ENCODE measurements at places on chromosomes 3 and 15.

DNA sequence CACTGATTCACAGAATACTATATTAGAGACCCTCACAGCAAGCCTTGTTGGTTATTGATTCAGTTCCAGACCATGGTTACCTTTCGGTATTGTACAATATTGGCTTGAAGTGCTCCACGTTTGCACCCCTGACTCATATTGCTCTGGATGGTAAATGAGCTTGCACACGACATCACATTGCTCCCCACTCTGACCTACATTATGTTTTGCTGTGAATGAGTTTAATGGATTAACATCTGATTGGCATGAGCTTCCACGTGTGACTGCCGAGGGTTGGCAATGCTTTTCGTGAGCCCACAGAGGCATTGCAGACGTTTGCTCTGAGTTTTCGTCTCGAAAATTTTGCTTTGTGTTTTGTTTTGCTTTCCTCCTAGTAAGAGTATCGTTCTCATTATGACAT, 225.8 kb upstream of the ICE2 start:
- no peak for DNase-seq

- DNase-seq: no peak
These were observed 4.6 kb upstream of the VGLL3 start for GRCh38 chr3:86995537-86995936.

- no peak for DNase-seq
These were observed 478.7 kb downstream of the RBMS3 start for GRCh38 chr3:29759411-29760225.

DNA sequence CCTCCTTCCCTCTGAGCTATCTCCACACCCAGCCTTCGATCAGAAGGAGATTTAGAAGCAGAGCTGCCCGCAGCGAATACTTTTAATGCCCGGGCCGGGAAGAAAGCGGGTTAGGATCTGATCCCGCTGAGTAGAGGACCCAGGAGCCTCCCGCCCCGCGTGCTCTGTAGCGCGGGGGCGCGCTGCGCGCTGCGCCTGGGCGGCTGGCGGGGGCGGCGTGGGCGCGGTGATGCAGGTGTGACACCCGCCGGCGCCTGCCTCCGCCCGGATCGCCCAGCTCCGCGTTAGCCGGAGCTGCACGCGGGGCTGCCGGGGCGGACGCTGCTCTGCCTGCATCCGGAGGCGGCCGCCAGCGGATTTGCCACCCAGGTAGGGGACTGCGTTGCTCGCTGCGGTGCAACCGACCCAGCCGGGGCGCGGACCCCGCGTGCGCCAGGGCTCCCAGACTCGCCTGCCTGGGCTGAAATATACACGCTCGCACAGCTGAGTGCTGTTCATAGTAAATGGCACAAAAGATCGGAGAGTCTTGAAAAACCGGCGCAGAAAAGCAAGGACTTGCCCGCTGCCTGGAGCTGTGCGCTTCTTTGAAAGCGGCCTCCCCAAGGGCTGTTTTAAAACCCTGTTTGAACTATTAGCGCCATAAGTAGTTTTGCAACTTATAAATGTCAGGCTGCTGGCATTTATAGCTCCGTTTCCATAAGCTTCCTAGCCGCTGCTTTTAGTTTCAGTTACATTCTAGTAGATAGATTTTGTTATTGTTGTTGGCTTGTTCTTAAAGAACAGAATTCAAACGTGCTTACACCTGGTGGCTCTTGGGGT, at the start of gene SV2B:
Gene SV2B (plus strand): TSS at position 263 of the 819 bp plus-strand sequence. CDS start 126,007 bp downstream, outside the sequence.
- no peak for DNase-seq

- no peak for DNase-seq
These were observed 79.3 kb downstream of the SHQ1 start for GRCh38 chr3:72768936-72769335.

DNA sequence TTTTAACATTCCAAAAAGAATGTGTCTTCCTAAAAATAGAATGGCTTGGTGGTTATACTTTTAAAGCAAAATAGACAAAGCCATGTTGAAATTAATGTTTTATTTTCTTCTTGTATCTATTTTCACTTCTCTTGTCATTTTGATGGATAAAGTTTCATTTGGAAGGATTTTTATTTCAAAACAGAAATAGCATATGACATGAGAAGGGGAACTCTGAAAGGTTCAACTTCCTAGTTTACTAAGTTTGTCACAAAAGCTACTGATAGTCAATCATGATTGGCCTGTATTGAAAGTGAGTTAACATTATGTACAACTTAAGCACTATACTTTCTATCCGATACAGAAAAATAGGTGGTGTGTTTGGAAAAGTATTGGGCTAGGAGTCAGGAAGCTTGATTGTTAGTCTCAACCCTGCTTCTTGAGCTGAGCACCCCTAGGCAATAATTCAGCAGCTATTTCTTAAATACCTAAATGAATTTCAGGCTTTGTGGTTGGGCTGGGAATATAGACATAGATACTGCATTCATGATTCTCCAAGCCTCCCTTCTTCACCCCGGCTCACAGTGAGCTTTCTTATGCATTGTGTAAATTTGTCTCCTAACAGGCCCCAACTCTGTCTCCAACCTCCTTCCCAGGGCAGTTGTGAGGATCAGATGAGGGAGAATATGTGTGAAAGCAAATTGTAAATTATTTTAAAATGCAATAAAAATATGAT, 46.9 kb upstream of the CSPG4 start:
- DNase-seq: no peak

DNA sequence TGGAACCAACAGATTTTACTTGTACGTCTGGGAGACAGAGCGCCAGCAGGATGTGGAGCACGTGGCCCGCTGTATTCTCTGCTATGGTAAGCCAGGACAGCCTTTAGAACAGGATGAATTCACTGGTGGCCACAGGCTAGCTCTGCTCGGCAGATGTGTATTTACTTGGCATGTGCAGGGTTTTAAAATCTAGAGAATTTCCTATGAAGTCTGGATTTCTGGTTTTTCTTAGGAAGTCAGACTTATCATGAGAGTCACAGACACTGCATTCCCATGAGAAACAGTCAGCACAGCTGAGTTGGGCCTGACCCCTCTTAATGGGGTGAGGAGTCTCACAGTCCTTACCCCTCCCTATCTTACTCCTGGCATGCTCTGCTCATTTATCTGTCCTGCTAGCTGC, 84.6 kb upstream of the COL6A5 start:
- no peak for DNase-seq

GRCh38 chr3:20984594-20985205, 766.3 kb downstream of the ZNF385D start:
- DNase-seq: no peak

GRCh38 chr15:44246521-44247268, 41.8 kb upstream of the GOLM2 start:
- DNase-seq: no peak

DNA sequence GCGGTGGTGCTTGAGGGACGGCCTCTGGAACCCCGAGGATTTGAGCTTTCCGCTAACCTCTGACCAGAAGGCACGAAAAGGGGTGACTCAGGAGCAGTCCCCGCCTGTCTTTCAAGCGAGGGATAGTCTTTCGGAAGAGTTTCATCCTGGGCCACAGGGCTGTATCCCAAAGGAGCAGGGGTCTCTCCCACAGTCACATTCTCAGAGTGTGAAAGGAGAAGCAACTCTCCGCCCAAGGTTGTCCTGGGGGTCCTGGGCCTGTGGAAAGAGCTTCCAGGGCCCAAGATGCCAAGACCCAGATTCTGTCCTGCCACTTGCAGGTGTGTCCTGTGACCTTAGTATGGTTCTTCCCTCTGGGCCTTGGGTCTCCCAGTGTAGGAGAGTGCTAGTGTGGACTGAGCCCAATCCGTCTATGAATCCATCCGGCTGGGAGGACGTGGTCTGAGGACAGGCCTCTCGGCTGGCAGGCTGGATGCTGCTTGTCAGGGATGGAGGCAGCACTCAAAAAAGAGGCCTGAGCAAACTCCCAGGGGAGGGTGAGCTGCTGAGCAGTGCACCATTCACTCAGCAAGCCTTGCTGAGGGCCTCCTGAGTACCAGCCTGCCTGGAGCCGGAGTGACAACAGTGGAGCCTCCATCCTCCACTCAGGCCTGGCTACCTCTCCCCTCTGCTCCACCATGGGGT, 1.6 kb upstream of the DUSP7 start:
- no peak for DNase-seq

DNA sequence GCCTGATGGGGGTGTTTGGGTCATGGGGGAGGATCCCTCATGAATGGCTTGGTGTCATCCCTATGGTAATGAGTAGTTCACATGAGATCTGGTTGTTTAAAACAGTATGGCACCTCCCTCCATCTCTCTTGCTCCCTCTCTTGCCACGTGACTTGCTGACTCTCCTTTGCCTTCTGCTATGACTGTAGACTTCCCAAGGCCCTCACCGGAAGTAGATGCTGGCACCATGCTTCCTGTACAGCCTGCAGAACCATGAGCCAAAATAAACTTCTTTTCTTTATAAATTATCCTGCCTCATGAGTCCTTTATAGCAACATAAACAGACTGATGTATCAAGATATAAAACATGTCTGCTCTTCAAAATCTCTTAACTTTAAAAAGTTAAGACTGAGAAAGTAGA, 96.1 kb downstream of the TFDP2 start:
- DNase-seq: no peak

Data from cerebellar nuclear complex (tissue), 1 donor.